Mucosa of gallbladder (tissue), 1 donor: ENCODE measurements at places on chromosomes 2 and 18. TPM values are rescaled to one million over a fixed set of nuclear protein-coding genes. Genes with fewer than 3 reads are reported as not detected.

The ASXL3 gene
- total RNA-seq = 12.2 TPM

GRCh38 chr2:120920454-120921148 lies 184.9 kb downstream of the GLI2 start:
- no peak for DNase-seq

DNA sequence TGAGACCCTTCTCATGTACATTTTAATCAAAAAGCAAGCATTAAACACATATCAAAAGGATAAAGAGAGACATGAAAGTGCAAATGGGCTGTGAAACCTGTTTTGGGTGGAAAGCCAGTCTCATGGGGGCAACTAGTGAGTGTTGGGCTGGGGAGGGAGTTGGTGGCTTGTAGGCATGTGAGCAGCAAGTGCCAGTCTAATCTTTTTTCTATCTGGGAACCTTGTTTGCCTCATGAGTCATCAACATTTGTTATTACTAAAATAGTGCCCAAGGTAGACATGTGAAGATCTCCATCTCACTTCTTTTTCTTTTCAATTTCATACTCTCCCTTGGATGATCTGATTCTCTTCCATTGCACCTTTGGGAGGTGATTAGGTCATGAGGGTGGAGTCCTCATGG lies 613.9 kb upstream of the GYPC start:
- peak; percentile 23 for DNase-seq

DNA sequence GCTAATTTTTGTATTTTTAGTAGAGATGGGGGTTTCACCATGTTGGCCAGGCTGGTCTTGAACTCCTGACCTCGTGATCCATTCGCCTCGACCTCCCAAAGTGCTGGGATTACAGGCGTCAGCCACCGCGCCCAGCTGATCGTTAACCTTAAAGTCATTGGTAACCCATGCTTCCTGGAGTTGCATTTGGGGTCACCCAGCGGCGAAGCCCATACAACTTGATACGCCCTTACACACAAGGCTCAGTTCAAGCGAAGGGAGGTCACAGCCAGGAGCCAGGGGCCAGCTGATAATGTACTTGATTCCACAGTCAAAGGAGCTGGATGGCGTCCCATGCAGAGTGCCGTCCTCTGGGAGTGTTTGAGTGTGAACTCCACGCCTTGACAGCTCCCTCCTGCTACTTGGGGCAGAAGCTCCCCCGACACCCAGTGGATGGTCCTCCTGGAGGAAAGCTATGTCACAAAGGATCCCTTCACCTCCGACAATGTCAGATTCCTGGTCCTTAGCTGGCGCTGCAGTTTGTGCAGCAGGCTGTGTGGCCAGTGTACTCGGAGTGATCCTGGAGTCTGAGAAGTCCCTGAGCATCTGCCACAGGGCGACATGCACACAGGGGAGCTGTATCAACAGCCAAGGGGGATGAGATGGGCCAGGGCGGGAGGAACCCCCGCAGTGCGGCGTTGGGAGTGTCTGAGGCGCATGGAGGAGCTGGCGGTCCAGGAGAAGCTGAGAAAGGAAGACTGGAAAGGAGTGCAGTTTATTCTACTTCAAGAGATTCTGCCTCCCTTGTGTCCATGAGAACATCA lies 7.9 kb downstream of the CLHC1 start:
- no peak for DNase-seq

- DNase-seq = no peak
These were observed 10.6 kb upstream of the HNRNPLL start for GRCh38 chr2:38613126-38613848.
